Stimulated activated naive B cell treated with anti-CD40 and anti-IgM and Interleukin-4, amounts not matched to agents 10 μg/mL and 1 μg/mL and 100 μg/mL, for 72 hours (primary cell): ENCODE measurements at places on chromosomes 16 and 17.

DNA sequence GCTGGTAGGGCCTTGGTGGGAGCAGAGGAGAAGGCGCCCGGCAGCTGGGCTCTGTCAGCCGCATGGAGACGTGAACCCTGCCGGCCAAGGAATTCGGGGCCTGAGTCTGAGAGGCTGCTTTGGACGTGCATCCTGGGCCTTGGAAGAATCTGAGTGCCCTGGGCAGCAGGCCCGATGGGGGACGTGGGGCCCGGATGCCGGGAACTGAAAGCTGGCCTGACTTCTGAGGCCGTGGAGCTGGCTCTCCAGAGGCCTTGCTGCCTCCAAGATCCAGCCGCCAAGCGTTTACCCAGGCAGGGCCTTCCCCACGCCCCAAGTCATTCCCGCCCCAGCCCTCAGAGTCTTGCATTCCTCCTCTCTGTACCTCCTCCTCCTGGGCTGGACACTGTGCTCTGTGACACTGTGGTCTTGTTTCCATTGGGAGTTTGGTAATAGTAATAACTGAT is 37.2 kb downstream of the NKD1 start:
- no peak for DNase-seq
- H3K4me1 ChIP-seq = peaks cover 34% of the 10 kb centered on the region
- H3K27ac ChIP-seq = no peak overlapping the region
- no peak overlapping the region for H3K4me3 ChIP-seq

GRCh38 chr17:28878981-28879380 is 18.6 kb downstream of the FLOT2 start:
- H3K27me3 ChIP-seq = no peaks in the 10 kb centered on the region
- peaks cover 18% of the 10 kb centered on the region for H3K4me1 ChIP-seq
- peaks cover 55% of the 10 kb centered on the region for H3K36me3 ChIP-seq
- no peak for DNase-seq

- no peak overlapping the region for H3K4me3 ChIP-seq
- no peaks in the 10 kb centered on the region for H3K36me3 ChIP-seq
- no peaks in the 10 kb centered on the region for H3K4me1 ChIP-seq
- H3K27me3 ChIP-seq = no peaks in the 10 kb centered on the region
- no peak for DNase-seq
- H3K27ac ChIP-seq = no peak overlapping the region
Observed at GRCh38 chr17:20987511-20987910, 55.3 kb downstream of the USP22 start.

GRCh38 chr16:75043175-75043895 is 44.5 kb downstream of the ZNRF1 start:
- no peak overlapping the region for H3K4me3 ChIP-seq
- no peak overlapping the region for H3K27ac ChIP-seq
- no peak for DNase-seq
- H3K36me3 ChIP-seq = no peaks in the 10 kb centered on the region
- no peaks in the 10 kb centered on the region for H3K27me3 ChIP-seq

GRCh38 chr16:77736879-77737278 is 14.6 kb downstream of the NUDT7 start:
- no peak overlapping the region for H3K4me3 ChIP-seq
- peaks cover 5% of the 10 kb centered on the region for H3K36me3 ChIP-seq
- H3K27ac ChIP-seq = no peak overlapping the region
- peaks cover 35% of the 10 kb centered on the region for H3K4me1 ChIP-seq
- no peaks in the 10 kb centered on the region for H3K27me3 ChIP-seq

DNA sequence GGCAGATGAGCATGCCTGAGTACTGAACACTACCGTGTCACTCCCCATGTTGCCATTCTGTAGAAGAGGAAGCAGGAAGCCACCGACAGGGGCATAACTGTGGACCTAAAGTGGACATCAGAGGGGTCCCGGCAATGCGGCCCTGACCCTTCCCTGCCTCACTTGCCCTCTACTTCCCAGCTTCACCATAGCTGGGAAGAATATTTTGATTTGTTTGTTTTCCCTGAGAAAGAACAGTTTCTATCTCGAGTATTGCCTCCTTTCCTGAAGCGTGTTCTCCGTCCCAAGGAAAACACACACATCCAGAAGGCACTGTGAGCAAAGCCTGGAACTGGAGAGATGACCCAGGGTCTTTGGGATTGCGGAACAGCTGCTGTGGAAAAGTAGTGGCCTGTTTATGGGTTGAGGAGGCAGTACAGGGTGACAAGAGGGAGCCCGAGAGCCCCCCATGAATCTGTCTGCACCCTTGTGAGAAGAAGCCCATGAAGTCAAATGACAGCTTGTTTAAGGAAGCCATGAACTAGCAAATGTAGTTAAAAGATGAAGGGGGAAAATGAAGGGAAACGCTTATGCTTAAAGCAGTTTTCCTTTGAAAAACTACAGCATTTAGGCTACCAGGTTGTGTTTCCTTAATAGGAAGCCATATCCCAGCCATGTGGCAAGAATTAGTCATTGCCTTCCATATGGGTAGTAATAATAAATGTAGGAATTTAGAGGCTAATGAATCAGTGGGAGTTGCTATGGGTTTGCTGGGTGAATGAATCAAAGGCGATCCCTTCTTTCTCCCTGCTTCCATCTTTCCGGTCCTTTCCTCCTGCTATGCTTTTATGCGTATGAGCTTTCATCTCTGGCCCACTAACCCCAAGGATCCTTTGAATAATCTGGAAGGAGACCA is 90.0 kb upstream of the TBX2 start:
- H3K36me3 ChIP-seq = no peaks in the 10 kb centered on the region
- H3K4me3 ChIP-seq = no peak overlapping the region
- DNase-seq = no peak
- no peaks in the 10 kb centered on the region for H3K4me1 ChIP-seq

- H3K4me1 ChIP-seq = peaks cover 7% of the 10 kb centered on the region
- H3K36me3 ChIP-seq = no peaks in the 10 kb centered on the region
- no peak for DNase-seq
Observed at GRCh38 chr17:4580291-4580690, 4.0 kb upstream of the SMTNL2 start.

GRCh38 chr17:33560165-33560564 is 267.1 kb upstream of the ASIC2 start:
- DNase-seq = no peak
- no peak overlapping the region for H3K27ac ChIP-seq
- H3K27me3 ChIP-seq = no peaks in the 10 kb centered on the region
- H3K4me1 ChIP-seq = no peaks in the 10 kb centered on the region
- no peak overlapping the region for H3K4me3 ChIP-seq
- no peaks in the 10 kb centered on the region for H3K36me3 ChIP-seq

- no peaks in the 10 kb centered on the region for H3K27me3 ChIP-seq
- peaks cover 8% of the 10 kb centered on the region for H3K4me1 ChIP-seq
- H3K36me3 ChIP-seq = peaks cover 16% of the 10 kb centered on the region
Observed at GRCh38 chr17:58702045-58702476, 9.7 kb downstream of the RAD51C start.

DNA sequence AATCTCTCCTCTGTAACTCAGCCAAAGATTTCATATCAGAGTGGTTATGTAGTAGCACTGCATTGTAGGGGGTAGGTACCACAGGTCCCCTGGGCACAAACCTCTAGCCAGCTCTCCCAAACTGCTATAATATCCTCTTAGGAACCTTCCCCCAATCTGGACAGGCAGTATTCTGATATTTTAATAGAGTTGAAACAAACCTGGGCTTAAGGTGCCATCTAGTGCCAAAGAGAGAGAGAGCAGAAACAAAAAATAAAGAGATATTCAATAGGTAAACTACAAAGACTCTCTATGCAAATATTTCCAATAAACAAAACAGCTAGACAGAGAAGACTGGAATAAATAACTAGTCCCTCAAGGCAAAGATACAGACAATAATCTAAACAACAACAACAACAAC is 1070.0 kb downstream of the CDH11 start:
- H3K4me3 ChIP-seq = no peak overlapping the region
- DNase-seq = no peak
- H3K27me3 ChIP-seq = no peaks in the 10 kb centered on the region

DNA sequence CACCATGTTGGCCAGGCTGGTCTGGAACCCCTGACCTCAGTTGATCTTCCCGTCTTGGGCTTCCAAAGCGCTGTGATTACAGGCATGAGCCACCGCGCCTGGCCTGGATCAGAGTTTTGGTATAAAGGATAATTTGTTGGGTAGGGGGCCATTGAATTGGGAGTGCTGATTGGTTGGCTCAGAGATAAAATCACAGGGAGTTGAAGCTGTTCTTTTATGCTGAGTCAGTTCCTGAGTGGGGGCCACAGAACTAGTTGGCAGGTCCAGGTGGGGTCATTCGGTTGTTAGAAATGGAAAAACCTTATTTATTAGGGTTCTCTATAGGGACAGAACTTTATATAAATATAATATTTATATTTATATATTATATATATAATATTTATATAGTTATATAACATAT is 147.1 kb downstream of the SSH2 start:
- DNase-seq = no peak
- H3K27ac ChIP-seq = no peak overlapping the region
- H3K36me3 ChIP-seq = peaks cover 11% of the 10 kb centered on the region

- DNase-seq = no peak
- peaks cover 1% of the 10 kb centered on the region for H3K36me3 ChIP-seq
- H3K27me3 ChIP-seq = peaks cover 70% of the 10 kb centered on the region
- peak overlapping the region; percentile 47 for H3K4me3 ChIP-seq
Observed at GRCh38 chr17:81401723-81402529, 6.7 kb downstream of the BAHCC1 start.

- H3K4me1 ChIP-seq = no peaks in the 10 kb centered on the region
- H3K27me3 ChIP-seq = peaks cover 18% of the 10 kb centered on the region
- no peaks in the 10 kb centered on the region for H3K36me3 ChIP-seq
- DNase-seq = no peak
- no peak overlapping the region for H3K27ac ChIP-seq
- H3K4me3 ChIP-seq = no peak overlapping the region
Observed at GRCh38 chr16:79484237-79484636, 116.3 kb downstream of the MAF start.

DNA sequence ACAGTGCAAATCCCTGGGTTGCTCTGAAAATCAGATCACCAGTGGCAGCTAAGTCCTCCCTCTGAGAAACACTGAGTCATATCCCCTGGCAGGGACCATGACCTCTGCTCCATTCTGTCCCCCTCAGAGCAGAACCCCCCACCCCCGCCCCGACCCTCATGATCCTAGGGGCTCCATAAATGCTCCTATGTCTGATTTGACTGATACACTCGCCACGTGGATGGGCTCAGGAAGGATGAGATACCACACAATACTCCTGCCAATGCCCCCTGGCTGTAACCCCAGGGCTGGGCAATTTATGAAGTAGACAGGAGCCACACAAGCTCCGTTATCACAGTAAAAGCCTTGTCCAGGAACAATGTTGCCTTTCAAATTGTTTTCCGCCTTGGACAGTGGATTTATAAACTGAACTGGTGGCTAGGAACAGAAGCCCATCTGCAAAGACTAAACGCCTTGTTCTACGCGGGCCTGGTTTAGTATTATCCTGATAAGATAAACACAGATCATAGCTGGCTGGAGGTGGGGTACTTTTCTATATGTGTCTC is 394.8 kb downstream of the SLC39A11 start:
- peaks cover 33% of the 10 kb centered on the region for H3K36me3 ChIP-seq
- no peak for DNase-seq
- H3K4me1 ChIP-seq = peaks cover 6% of the 10 kb centered on the region
- no peak overlapping the region for H3K27ac ChIP-seq

- H3K27me3 ChIP-seq = no peaks in the 10 kb centered on the region
- DNase-seq = no peak
- peaks cover 38% of the 10 kb centered on the region for H3K36me3 ChIP-seq
- H3K4me3 ChIP-seq = no peak overlapping the region
Observed at GRCh38 chr16:47664653-47665325, 203.7 kb downstream of the PHKB start.

DNA sequence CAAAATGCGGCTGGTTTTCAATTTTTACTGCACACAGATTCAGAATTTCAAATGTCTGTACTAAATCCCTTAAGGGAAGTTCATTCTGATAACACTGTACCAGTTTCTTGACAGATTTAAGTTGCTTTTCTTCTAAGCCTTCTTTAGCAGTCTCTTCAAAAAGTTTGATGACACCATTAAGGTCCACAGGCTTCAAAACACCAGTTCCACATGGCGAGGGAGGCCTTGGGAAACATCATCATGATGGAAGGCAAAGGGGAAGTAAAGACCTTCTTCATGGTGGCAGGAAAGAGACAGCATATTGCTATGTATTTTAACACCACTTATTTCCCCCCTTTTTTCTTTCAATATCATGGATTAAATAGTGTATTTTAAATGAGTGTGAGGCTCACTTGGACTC is 24.5 kb downstream of the NLRC5 start:
- H3K4me3 ChIP-seq = no peak overlapping the region
- no peak for DNase-seq
- no peaks in the 10 kb centered on the region for H3K27me3 ChIP-seq
- peaks cover 37% of the 10 kb centered on the region for H3K4me1 ChIP-seq

DNA sequence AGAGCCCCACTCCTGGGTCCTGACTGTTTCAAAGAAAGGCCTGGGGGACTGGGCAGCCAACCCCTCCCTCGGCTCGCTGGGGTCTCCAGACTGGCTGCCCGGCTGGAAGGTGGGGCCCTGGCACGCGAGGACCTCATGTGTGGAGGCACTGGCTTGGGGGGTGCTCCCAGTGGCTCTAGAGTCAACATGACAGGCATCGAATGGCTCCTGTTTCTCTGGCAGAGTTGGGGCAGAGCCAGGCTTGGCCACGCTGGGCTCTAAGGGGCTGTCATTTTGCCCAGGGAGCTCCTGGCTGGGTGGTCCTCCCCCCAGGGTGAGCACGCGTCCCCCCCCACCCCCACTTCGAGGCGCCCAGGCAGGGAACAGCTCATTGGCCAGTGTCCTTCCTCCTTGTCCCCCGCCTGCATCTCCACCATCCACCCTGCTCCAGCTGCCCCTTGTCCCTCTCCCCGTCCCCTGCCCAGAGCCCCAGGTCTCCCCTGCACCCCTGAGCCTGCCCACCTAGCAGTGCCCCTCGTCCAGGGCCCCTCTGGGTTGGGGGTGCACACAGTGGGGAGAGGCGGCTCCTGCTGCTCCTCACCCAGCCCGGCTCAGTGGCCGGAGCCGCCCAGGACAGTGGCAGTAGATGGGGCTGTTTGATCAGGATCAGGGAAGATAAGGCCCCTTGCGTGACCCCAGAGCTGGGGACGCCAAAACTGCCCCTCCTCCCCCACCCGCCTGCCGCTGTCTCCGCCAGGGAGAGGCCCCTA is 2.7 kb downstream of the GCGR start:
- no peak overlapping the region for H3K4me3 ChIP-seq
- peaks cover 11% of the 10 kb centered on the region for H3K4me1 ChIP-seq
- no peak for DNase-seq
- H3K27ac ChIP-seq = no peak overlapping the region
- H3K36me3 ChIP-seq = no peaks in the 10 kb centered on the region

- peak overlapping the region; percentile 2 for H3K27ac ChIP-seq
- no peak for DNase-seq
- H3K36me3 ChIP-seq = peaks cover 29% of the 10 kb centered on the region
- H3K27me3 ChIP-seq = no peaks in the 10 kb centered on the region
- H3K4me1 ChIP-seq = peaks cover 65% of the 10 kb centered on the region
Observed at GRCh38 chr16:12511708-12512107, 292.0 kb downstream of the CPPED1 start.

GRCh38 chr17:4599505-4600281 is 15.4 kb downstream of the SMTNL2 start:
- DNase-seq = no peak
- H3K4me3 ChIP-seq = no peak overlapping the region
- H3K27me3 ChIP-seq = peaks cover 22% of the 10 kb centered on the region
- H3K27ac ChIP-seq = no peak overlapping the region
- peaks cover 8% of the 10 kb centered on the region for H3K4me1 ChIP-seq

- H3K27me3 ChIP-seq = peaks cover 21% of the 10 kb centered on the region
- H3K4me1 ChIP-seq = no peaks in the 10 kb centered on the region
- H3K36me3 ChIP-seq = no peaks in the 10 kb centered on the region
- no peak overlapping the region for H3K4me3 ChIP-seq
Observed at GRCh38 chr17:61593426-61593825, 2.4 kb upstream of the NACA2 start.
